Esophagus mucosa (tissue), 1 donor: ENCODE measurements at places on chromosomes 5 and 9. TPM values are rescaled to one million over a fixed set of nuclear protein-coding genes. Genes with fewer than 3 reads are reported as not detected.

GRCh38 chr9:91572811-91573210 is 149.2 kb upstream of the NFIL3 start:
- peak; percentile 22 for ATAC-seq

DNA sequence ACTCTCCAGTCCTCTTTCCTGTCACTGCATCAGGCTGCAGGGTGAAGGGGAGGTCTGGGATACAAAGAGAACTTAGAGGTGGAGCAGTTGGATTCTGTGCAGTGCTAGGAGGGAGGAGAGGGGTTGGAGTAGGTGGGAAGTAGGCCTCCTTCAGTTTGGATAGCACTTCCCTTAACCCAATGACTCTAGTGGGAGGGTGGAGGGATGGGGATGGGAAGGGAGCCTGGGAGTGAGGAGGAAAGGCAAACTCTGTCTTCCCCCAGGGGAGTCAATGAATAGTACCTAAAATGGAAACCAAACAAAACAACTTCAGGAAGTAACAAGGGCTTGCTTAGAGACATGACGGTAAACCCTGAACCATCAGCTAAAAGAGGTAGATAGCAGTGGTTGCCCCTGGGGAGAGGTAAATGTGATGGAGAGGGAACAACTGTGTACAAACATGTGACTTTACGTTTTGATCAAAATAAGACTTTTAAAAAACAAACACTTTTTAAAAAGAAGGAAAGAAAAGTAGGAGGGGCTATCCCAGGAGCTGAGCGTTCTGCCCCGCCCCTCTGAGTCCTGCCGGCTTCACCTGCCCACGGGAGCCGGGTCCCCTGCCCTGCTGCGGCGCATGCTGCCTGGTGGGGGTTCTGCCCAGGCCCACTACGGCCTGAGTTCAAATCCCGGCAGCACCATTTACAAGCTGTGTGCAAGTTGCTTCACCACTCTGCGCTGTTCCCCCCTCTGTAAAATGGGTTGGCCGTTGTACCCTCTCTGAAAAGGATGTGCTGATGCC is 30.9 kb downstream of the GSN start:
- peak; percentile 20 for ATAC-seq

Gene UIMC1
- total RNA-seq: 14.9 TPM

DNA sequence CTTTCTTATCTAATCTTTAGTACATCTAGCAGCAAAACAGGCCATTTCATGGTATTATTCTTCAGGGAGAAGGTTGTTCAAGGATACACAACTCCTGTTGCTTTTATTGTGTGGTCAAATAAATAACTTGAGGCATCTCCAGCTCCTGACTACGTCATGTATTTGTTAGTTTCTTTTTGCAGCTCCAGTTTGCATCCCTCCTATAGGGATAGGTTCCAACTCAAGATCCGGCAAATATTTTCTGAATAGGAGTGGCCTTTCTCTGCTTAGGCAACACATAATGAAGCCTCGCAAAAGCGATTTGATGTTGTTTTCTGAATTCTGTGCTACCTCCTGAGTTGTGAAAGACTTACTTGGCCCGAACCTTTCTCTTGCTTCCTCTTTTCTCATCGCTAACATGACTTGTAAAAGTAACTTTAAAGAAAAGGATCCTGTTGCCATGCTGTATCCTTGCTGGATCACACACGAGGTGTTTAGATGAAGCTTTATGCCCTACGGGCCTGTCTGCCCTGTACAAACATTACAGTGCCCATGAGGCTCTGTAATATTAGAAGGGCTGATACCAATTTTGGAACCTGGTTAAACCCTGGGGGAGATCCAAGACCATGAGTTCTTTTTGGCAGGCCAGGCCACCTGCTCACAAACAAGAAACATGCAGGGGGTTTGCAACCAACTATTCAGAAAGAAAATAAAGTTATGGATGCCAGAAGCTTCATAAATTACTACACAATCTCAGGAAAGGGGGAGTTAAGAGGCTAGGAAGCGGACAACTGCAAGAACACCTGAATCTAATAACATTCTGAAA is 149.8 kb upstream of the FGF10 start:
- no peak for ATAC-seq

GRCh38 chr5:31707329-31707728 is 68.4 kb downstream of the PDZD2 start:
- ATAC-seq: peak; percentile 92

Gene HTR4
- 0.08 TPM for total RNA-seq

- ATAC-seq: no peak
Measured at GRCh38 chr9:108512426-108513173, 343.2 kb downstream of the ACTL7B start.

Gene SVEP1
- 1.2 TPM for total RNA-seq

- ATAC-seq: no peak
Measured at GRCh38 chr5:107213025-107213424, 457.7 kb downstream of the EFNA5 start.

- ATAC-seq: peak; percentile 95
Measured at GRCh38 chr5:36657563-36657995, 51.2 kb downstream of the SLC1A3 start.

Gene CNTLN
- total RNA-seq: 2.5 TPM

DNA sequence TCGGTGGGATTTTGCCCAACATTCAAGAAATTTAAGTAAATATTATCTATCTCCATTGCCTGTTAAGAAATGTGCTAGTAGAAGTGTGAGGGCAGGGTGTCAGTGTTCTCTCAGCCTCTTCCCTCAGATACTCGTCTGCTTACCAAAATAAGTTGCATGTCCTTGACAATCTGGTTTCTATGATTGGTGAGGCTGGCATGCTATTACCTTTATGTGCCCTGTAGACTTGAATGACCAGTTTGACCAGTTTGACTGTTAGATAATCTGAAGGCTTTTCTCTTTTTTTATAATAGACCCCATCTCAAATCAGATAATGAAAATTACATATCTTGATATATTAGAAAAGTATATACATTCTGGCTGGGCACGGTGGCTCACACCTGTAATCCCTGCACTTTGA is 348 bp downstream of the CATSPER3 start:
- peak; percentile 84 for ATAC-seq

Gene SLC12A7
- total RNA-seq: 3.0 TPM

- ATAC-seq: no peak
Measured at GRCh38 chr5:73155271-73156222, 17.4 kb upstream of the TMEM174 start.

Gene WDR38
- total RNA-seq: not detected

- ATAC-seq: no peak
Measured at GRCh38 chr5:98779264-98779877, 5.9 kb downstream of the RGMB start.

GRCh38 chr9:126450668-126451205 is 124.1 kb downstream of the MVB12B start:
- ATAC-seq: no peak

DNA sequence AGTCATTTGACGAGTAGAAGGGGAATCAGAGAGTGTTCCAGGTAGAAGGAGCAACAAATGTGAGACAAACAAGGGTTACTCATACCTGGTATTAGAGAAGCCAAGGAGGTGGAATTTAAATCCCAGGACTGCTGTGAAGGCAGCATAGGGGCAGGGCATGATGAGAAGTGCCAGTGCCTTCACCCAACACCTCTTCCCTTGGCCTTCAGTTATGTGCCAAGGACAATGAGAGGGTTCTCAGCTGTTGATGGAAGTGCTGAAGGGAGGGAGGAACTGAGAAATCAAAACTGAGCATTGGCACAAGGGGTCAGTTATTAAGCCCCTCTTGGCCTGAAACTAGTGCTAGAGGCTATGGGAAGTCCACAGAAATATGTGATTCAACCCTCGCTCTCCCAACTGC is 50.3 kb downstream of the GARNL3 start:
- no peak for ATAC-seq

Gene TAF11L3
- total RNA-seq: not detected

GRCh38 chr5:79413112-79413511 is 100.8 kb downstream of the HOMER1 start:
- peak; percentile 57 for ATAC-seq

Gene MARVELD2
- total RNA-seq: 25.7 TPM

- ATAC-seq: no peak
Measured at GRCh38 chr5:111013011-111013410, 58.5 kb upstream of the TSLP start.

DNA sequence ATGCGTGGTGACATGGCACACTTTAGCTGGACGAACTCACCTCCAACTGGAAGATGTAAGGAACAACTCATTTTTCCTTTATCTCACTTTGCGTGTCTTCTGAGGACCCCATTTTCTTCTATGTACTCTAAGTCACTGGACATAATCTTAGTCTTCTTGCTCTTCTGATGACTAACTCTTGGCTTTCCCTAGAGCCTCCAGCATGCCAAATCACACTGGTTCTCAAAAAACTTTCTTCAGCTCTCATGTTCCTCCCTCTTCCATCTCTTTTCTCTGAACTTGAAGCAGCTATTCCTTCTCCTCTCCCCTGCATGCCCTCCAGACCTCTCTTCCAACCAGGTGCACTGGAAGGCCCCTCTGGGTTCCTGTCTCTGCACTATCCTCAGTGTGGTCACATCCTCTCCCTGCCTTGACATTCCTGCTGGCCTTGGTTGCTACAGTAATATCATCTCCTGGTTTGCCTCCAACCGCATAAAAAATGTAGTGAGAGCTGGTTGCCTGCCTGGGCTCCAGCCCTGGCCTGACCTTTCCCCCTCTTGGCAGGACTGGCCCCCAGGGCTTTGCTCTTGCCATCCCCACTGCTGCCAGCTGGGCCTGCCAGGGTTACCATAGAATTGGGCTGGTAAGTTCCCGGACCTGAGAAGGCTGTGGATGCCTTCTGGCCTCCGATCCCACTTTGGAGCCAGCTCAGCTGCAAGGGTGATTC is 44.8 kb upstream of the BNC2 start:
- ATAC-seq: no peak

DNA sequence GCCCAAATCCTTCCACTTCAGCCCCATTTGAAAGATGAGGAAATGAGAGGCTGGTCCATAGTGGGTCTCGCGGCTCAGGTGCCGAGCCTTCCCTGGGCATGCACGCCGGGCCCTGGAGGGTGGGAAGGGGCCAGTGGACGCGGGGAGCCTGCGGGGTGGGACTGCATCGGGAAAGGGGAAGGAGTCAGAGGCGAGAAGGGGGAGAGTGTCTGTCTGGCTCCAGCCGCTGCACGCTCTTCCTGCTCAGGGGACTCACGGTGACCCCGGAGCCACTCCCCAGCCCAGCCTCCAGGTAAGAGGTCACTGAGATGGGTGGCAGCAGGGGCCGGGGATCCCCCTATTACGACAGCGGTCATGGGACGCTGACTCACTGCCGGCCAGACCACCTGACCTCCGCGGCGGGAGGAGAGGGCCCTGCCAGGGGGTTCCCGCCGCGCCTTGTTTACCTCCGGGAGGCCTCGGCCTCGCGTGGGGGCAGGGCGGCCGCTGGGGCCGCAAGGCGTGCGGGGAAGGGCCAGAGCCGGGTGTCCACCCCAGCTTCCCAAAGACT is 1.9 kb upstream of the SQSTM1 start:
- ATAC-seq: peak; percentile 82

GRCh38 chr5:154868702-154869101 is 10.3 kb downstream of the CNOT8 start:
- ATAC-seq: no peak

Gene LHX3
- 0.08 TPM for total RNA-seq

- ATAC-seq: peak; percentile 95
Measured at GRCh38 chr5:113489299-113489698, 1.0 kb upstream of the MCC start.

- ATAC-seq: peak; percentile 76
Measured at GRCh38 chr5:33257807-33258429, 182.8 kb upstream of the TARS1 start.

- ATAC-seq: no peak
Measured at GRCh38 chr5:132193165-132193694, 34.4 kb downstream of the P4HA2 start.
